ENCODE measurements at places on chromosomes 16 and 17.

DNA sequence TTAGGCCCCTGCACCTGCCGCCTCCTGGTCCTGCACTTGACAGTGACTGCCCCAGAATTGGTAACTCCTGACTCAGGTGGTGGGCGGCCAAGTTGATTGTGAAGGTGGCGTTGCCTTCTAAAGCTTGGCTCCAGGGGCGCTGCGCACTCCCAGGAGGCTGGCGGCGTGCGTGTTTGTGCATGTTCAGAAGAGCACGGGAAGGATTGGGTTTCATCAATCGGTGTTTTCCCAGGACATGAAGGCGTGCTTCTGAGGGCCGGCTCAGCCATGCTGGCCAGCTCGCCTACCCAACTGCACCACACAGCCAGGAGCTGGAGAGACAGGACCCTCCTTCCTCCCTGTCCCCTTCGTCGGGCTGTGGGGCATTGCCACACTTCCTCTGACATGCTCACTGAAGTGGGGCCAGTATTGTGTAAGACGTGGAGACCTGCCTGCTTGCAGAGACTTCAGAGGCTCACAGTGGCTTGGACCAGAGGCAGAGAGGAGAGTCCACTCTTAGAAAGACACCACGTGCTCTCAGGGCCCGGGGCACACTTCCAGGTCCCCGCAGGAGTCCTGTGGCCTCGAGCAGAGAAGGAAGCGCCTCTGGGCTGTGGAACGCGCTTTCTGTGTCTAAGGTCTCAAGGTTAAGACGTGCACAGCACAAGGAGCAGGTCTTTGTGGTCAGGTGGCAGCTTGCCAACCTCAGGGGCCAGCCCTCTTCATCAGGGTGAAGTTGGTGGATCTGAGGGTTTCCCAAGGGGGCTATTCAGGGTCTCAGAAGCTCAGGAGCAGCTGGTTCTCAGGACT lies 2.8 kb downstream of the RAB40C start:
- DNase-seq: peak; percentile 79

GRCh38 chr17:47669081-47669480 lies 19.4 kb downstream of the KPNB1 start:
- DNase-seq: no peak

DNA sequence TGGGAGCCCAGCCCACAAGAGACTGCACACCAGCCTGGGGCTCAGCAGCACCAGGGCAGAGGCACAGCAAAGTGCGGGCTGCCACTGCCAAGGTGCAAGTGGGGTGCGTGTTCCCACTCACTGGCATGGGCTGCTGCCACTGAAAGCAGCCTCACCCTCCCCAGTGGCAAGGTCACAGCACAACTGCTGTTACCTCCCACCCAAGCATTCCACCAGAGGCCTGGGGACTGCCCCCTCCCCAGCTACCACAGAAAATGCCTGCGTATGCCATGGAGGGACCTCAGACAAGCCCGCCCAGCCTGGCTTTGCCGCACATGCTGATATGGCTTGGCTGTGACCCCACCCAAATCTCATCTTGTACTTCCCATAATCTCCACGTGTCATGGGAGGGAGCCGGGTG lies 33.1 kb downstream of the MEAK7 start:
- no peak for DNase-seq

- no peak for DNase-seq
These were observed 75.2 kb downstream of the COX10 start for GRCh38 chr17:14144508-14144907.

DNA sequence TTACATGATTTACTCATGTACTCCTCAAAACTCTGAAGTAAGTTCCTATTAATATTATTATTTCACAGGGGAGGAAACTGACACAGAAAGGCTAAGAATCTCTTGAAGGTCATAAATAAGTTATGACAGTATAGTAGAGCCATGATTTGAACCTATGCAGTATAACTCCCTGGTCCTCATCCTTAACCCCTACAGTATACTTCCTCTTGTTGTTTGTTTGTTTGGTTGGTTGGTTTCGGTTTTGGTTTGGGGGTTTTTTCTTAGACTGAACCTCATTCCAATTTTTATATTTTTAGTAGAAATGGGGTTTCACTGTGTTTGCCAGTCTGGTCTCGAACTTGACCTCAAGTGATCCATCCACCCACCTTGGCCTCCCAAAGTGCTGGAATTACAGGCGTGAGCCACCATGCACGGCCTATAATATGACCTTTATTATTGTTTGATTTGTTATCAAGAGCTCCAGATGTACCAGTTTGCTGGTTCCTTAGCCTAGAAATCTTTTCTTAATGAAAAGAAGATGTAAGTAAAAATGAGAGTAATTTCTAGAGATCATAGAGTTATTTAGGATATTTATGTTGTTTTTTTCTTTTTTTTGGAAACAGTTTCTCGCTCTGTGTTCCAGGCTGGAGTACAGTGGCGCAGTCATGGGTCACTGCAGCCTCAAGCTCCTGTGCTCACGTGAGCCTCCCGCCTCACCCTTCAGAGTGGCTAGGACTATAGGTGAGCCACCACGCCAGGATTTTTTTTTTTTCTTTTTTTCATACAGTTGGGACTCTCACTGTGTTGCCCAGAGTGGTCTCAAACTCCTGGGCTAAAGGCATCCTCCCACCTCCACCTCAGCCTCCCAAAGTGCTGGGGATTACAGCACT lies 4.8 kb downstream of the PRR11 start:
- DNase-seq: no peak

DNA sequence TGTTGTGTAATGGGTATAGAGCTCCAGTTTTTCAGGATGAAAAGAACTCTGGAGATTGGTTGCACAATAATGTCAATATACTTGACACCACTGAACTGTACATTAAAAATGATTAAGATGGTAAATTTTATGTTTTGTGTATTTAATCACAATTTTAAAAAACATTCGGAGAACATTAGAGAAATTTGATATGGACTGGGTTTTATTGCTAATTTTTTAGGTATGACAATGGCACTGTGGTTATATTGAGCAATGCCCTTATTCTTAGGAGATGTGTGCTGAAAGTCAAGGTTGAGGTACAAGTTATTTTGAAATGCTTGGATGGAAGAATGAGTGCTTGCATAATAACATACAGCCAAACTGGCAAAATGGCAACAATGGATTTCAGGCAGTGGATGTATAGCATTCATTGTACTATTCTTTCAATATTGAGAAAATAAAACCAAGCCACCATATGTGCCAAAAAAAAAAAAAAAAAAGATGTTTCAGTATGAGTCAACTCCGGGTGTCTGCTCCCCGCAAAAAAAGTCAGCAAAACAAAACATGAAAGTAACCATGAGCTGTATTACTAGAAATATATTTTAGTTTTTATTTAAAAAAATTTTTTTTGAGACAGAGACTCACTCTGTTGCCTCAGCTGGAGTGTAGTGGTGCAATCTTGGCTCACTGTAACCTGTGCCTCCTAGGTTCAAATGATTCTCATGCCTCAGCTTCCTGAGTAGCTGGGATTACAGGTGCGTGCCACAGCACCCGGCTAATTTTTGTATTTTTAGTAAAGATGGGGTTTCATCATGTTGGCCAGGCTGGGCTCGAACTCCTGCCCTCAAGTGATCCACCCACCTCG lies 19.8 kb downstream of the HOXB1 start:
- no peak for DNase-seq

- DNase-seq: no peak
These were observed 13.1 kb upstream of the SPECC1 start for GRCh38 chr17:19996086-19996485.

GRCh38 chr17:79617304-79617703 lies 6.5 kb upstream of the RBFOX3 start:
- DNase-seq: no peak

Data from caudate nucleus (tissue), 63 donors.